ENCODE measurements at places on chromosomes 2 and 18. TPM values are rescaled to one million over a fixed set of nuclear protein-coding genes. Genes with fewer than 3 reads are reported as not detected.

SATB2 gene
- 0.73 TPM for polyA plus RNA-seq

C18orf54 gene
- 2.1 TPM for polyA plus RNA-seq

VAMP5 gene
- 93.2 TPM for polyA plus RNA-seq

GULP1 gene
- polyA plus RNA-seq, result 4.1 TPM

SERPINB4 gene
- polyA plus RNA-seq, result 48.3 TPM

TMEM17 gene
- 1.9 TPM for polyA plus RNA-seq

GTF2A1L gene
- polyA plus RNA-seq, result 0.57 TPM

SPP2 gene
- 0.11 TPM for polyA plus RNA-seq

CABYR gene
- 3.5 TPM for polyA plus RNA-seq

CNPPD1 gene
- polyA plus RNA-seq, result 46.9 TPM

CACNB4 gene
- polyA plus RNA-seq, result 3.0 TPM

NYAP2 gene
- polyA plus RNA-seq, result 0.02 TPM

RAD51AP2 gene
- polyA plus RNA-seq, result 0.18 TPM

GKN2 gene
- 0.75 TPM for polyA plus RNA-seq

ZNF521 gene
- 3.7 TPM for polyA plus RNA-seq

PPIG gene
- 38.1 TPM for polyA plus RNA-seq

CGREF1 gene
- 0.43 TPM for polyA plus RNA-seq

AP1S3 gene
- polyA plus RNA-seq, result 1.6 TPM

TUBA4B gene
- 0.23 TPM for polyA plus RNA-seq

PLEKHM3 gene
- 8.2 TPM for polyA plus RNA-seq
